NCI-H69 (cell line): ENCODE measurements at places on chromosomes 6 and 20.

- no peak for DNase-seq
Observed at GRCh38 chr20:34084227-34084923, 27.7 kb downstream of the EIF2S2 start.

- DNase-seq: no peak
Observed at GRCh38 chr6:128632131-128632530, 111.7 kb upstream of the PTPRK start.

- DNase-seq: peak; percentile 87
Observed at GRCh38 chr6:4941782-4942672, 61.8 kb downstream of the RPP40 start.

DNA sequence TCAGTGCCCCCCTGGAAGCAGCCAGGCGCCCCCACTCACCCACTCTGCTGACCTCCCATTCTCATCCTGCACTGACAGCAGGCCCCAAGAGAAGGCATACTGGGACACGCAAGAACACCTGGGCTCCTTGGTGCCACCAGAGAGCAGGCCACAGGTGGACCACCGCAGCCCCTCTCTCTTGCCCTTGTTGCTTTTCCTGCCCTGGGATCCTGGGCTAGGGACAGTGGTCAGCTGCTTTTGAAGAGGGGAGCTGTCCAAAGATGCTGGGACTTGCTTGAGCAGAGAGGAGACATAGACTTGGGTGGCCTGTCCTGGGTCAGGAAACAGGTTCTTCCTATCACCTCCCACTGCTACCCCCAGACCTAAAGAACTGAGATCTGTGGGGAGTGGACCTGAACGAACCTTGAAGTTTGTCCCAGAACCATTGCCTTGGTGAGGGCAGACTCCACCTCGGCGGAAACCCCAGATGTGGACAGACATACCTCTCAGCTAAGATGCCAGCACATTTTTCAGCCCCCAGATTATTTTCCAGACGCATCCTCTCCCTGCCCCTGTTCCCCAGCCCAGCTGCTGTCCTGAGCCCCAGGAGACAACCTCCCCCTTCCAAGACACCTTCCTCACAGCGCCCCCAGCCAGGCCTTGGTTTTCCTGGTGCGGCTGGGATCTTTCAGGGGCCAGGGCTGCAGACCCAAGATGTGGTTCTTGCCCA is 1.1 kb downstream of the GLP1R start:
- DNase-seq: no peak

DNA sequence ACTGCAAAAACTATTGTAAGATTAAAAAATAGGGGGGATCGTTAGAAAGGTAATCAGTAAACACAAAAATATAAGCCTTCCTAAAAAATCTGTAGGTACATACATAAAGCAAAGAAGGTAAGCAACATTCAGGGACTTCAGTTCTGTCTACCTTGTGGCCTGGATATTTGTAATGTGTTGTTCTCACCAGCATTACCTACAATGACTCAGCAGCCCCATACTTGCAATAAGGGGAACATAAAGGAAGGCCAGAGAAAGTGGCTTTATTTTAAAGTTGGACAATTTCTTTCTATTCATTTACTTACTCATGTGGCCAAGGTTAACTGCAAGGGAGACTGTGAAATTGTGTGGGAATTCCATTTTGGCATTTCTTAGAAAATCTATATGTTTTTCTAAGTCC is 277.2 kb upstream of the PREP start:
- no peak for DNase-seq
